GM03348 (cell line): ENCODE measurements at places on chromosomes 1 and 21.

GRCh38 chr1:79629414-79629813, 622.9 kb upstream of the ADGRL4 start:
- DNase-seq = no peak

GRCh38 chr1:109817881-109818270, 54.2 kb upstream of the EPS8L3 start:
- DNase-seq = no peak

GRCh38 chr1:31567956-31568570, 8.3 kb upstream of the TINAGL1 start:
- DNase-seq = peak; percentile 25

DNA sequence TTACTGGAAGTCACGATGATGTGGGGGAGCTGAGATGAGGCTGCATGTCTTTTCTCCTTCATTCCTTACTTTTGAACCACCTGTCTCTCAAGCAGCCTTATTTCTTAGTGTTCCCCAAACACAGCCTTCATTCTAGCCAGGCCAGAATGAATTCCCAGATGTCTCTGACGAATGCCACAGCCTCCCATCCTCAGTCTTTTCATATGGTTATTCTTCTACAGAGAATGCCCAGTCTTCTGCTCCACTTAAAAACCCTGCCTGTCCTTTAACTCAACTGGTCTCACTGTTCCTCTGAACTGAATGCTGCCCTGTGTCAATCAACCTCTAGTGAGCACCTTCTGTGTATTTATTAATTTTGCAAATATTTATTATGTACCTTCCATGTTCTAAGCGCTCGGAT, 156.2 kb downstream of the PLA2G4A start:
- DNase-seq = no peak

DNA sequence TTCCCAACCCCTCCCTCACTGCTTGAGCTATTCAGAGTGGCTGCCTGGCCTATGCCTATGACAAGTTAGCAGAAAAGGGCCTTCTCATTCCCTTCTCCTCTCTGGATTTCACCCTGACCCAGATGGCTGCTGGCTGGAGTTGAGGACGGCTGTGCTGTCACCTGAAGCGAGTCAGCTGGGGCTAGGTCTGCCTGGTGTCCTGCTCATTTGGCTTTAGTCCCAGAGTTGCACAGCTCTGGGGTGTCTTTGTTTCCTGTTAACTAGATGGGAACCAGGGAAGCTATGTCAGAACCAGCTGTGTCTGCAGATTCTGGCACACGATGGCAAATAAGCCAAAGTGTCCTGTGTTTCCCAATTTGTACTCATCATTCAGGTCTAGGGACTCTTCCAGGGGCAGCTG, 52.9 kb downstream of the CNIH3 start:
- DNase-seq = no peak

DNA sequence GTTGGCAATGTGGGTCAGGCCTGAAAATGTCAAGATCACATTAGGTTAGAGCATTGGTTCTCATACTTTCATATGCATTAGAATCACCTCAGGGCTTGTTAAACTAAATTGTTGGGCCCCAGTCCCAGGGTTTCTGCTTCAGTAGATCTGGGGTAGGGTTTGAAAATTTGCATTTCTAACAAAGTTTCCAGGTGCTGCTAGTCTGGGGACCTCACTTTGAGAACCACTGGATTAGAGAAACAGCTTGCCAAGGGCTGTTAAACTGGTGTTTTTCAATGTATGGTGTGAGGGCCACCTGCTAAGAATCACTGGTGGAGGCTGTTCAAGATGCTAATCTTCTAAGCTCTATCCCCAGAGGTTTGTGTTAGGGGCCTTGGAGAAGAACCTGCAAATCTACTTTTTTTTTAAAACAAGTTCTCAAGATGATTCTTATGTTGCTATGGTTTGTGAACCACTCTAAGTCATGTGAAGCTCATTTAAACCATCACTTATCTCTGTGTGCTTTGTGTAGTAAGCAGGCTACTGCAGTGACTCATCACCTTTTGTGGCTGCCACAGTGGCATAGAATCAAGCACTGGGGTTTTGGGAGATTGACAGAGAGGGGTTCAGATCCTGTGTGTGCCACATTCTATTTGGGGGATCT, 152.2 kb downstream of the S1PR1 start:
- no peak for DNase-seq

- DNase-seq = no peak
These were observed 6.5 kb downstream of the GALNT2 start for GRCh38 chr1:230073371-230074035.

DNA sequence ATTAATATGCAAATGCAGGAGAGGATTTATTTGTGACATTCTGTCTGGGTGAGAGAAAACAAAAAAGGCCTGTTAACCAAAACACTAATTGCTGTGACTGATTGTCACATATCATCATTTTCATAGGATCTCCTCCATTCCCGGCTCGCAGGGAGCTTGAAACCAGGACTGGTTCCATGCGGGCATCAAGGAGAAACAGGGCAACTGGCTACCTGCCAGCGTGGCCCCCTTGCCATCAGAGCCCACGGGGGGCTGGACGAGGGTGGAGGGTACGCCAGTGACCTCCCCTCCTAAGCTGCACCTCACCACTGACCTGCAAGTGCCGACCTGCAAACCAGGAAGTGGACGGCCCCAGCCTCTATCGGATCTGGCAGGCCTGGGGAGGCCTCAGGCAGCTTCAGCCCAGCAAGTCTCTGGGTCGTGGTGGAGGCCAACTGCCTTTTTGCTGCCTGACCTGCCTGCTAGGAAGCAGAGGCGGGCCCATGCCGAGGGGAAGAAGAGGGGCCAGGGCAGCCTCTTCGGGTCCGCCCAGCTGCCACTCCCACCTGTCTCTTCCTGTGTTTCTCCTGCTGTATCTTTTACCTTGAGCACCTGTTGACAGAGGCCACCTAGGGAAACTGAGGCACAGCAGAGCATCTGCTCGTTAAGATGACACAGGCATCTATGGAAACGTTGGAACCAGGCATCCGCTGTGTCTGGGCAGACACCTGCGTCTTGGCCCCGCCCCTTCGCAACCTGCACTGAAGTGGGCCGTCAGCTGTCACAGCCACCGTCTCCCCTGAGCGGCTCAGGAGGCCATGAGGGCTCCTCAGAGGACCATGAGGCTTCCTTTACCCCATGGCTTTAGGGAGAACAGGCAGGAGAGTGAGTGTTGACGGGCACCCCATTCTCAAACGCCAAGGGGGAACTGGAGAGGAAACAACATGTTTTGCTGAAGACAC, 74.8 kb downstream of the CASZ1 start:
- no peak for DNase-seq

GRCh38 chr1:74356493-74356892, 121.3 kb downstream of the TNNI3K start:
- no peak for DNase-seq

DNA sequence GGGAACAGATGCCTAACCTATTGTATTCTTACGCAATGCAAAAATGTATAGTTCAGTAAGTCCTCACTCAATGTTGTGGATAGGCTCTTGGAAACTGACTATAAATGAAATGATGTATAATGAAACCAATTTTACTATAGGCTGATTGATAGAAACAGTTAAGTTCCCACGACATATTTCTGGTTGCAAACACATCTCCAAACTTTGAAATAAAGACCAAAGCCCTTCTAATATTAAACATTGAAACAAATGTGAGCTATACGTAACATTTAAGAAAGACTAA, 29.1 kb downstream of the MAP3K21 start:
- no peak for DNase-seq

- peak; percentile 62 for DNase-seq
These were observed 4.1 kb downstream of the ZC3H12A start for GRCh38 chr1:37478451-37478881.

- no peak for DNase-seq
These were observed 40.9 kb downstream of the STX6 start for GRCh38 chr1:180981596-180982387.

DNA sequence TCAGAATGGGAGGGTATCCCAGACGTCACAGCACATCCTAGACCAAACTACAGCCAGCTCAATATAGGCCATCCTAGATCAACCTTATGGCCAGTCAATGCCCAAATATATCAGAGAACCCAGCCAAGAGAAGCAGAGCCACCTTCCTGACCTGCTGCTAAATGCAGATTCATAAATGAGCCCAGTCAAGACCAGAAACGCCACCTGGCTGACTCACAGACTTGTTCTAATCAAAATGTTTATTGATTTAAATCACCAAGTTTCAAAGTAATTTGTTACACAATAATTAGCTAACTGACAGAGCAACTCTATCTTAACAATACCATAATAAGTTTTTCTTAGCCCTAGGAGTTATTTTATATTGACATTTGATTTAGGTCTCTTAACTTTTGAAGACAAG, 28.6 kb downstream of the ZNF644 start:
- DNase-seq = no peak

- no peak for DNase-seq
These were observed 8.5 kb downstream of the TP53BP2 start for GRCh38 chr1:223837206-223837605.

DNA sequence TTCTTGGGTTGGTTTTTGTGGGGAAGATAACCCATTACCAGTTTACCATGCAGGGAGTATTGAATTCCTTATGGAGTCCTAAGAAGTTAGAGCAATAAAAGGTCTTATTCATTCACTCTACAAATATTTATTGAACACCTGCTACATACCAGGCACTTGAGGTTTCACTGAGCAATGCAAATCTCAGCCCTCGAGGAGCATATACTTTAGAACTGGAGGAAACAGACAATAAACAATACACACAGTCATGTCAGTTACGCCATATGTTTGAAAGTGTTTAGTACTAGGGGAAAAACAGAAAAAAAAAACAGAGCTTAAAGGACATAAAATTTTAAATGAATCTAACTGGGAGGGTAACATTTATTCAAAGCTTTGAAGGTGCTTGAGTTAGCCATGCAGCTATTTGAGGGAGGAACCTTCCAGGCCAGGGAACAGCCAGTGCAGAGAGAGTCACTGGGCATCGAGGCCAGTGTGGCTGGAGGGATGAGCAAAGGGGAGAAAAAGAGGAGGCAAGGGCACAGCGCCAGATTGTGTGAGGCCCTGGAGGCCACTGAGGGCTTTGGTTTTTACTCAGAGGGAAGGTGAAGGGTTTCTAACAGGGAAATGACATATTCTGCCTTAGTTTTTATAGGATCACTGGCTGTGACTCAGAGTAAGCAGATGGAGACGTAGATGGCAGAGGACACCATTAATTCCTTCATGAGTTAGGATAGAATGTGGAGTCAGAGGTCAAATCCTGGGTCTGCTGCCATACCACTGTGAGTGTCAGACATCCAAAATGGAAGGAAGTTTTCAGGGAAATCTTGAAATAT, 32.7 kb downstream of the C1orf21 start:
- DNase-seq = no peak

DNA sequence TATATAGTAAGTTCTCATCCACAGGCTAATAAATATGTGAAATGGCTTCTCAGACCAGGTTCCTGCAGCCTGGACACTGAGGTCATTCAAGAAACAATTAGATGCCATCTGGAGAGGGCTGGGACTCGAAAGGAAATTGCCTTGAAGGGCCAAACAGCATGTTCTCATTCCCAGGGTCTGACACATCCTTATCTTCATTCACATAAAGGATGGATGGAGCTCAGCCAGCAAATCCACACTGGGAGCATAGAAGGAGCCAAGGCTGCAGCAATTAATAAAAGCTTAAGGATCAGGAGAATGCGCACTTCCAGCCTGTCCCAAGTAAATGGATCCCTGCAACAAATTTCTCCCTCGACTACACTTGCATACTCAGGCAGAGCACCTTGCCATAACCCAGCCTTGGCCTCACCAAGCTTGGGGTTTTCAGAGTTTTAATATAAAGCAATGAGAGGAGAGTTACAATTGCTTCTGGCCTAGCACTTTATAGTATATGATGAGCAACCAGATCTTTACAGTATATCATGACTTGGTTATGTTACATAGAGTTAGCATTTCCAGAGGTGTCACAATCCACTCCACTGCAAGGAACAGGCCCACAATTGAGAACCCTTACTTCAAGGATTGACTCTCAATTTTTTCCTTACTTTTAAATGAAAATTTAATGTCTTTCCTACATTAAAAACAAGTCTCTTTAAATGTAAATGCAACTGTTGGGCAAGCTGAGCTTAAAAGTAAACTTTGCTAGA, 55.9 kb downstream of the BCAR3 start:
- peak; percentile 71 for DNase-seq

DNA sequence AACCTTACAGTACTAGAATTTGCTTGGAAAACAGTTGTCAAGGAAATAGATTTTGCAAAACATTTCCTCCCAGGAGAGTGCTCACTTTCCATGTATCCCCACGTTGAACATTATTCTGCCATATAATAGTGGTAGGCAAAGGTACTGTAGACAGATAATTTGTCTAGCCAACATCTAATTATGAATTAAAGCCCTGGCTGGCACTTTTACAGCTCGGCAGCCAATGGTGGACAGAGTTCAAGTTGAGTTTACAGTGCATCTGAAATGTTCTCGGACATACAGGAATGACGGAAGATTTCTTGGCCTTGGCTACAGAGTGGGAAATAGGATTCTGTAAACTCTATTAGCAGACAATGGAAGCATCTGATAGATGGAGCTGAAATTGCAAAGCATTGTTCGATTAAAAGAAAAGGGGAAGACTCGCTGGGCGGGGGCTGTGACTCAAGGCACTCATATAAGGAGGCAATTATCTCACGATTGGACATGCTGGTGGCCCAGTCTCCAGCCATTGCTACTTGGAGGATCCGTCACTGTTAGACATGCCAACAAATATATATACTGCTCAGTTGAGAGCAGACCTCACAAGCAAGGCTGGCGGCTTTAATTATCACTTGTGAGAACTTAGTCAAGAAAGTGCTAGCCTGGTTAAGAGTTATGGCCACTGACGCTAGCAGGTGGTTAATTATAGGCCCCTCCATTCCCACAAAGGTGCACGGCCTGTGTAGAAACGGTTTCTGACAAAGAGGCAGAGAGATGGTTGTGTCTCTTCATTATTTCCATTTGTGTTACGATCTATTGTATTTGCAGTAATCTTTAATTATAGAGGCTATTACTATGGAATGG, 48.0 kb downstream of the MAN1C1 start:
- DNase-seq = no peak

DNA sequence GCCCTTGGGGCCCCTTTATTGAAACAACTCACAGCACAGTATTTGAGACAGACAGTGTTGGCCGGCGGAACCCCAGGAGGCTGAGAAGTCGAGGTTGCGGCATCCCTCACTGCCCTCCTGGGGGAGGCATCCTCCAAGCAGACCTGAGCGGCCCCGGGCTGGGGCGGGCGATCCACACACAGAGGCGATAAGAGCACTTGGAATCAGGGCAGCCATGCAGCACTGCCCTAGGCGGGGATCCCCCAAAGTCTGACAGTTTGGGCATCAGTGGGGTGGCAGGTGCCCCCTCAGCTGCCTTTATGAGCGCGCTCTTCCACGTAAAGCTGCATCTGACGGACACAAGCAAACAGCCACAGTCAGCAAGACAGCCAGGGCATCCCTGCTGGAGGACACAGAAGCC, 6.5 kb downstream of the MAD2L2 start:
- no peak for DNase-seq
